Fibroblast of skin of left biceps (primary cell): ENCODE measurements at places on chromosomes 16 and 17.
A peak's percentile ranks its signal among the peaks of the same experiment; 100 is the strongest.

GRCh38 chr17:82212331-82213250, at the start of gene CCDC57:
Gene CCDC57, minus strand, starts transcription at chr17:82212842. Its CDS starts 10,898 bp downstream, at chr17:82201944.
- DNase-seq: no peak

DNA sequence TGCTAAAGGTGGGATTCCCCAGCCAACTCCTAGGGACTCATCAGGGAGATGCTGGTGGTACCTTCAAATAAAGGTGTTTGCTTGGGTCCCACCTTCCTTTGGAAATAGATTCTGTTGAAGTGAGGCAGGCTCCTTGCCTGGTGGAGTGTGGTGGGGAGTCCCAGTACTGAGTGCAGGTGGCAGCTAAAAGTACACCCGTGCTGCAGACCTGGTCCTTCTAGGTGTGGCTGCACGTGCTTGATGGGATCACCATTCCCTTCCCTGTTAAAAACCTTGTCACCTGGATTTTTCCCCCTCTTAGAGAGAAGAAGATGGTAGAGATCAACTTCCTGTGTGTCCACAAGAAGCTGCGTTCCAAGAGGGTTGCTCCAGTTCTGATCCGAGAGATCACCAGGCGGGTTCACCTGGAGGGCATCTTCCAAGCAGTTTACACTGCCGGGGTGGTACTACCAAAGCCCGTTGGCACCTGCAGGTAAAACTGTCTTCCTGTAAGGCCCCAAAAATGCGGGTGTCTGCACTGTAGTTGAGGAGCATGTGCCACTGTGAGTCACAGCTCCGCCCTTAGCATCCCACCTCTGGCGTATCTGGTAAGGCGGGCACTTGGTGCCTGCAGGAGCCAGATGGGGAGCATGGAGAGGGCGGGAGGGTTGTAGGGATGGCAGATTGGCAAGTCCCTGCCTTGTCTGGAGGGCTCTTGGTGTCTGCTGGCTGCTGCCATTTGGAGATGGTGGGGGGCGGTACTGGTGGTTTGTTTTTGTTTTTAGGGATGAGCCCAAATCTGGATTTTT, 34.0 kb downstream of the PLCD3 start:
- DNase-seq: no peak

GRCh38 chr17:42329025-42329976, 41.0 kb downstream of the STAT5A start:
- DNase-seq: no peak

DNA sequence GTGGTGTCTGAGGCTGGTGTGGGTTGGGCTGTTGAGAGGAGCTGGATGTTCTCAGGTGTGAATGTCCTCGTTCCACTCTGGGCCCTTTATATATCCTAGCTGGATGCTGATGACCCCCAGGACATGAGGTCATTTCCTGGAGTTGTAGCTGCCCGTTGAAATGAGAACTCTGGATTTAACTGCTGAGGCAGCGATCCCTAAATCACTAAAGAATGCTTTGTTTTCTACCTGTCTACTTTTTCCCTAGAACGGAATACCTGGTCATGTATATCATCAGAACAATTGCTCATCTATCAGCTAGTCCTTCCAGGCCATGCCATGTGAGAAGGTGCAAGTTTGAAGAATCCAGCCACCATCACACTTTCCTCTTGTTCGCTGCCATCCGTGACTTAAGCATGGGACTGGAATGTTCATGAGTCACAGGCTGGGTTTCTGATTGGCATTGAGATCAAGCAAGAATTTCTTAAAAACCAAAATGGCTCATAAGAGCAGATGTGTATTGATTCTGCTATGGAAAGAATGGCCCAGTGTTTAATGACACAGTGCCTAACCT, at the start of gene KRTAP2-3:
Gene KRTAP2-3, minus strand, starts transcription at position 63 of the 553 bp plus-strand sequence. CDS start 64 bp downstream, outside the sequence.
- DNase-seq: peak; percentile 86

DNA sequence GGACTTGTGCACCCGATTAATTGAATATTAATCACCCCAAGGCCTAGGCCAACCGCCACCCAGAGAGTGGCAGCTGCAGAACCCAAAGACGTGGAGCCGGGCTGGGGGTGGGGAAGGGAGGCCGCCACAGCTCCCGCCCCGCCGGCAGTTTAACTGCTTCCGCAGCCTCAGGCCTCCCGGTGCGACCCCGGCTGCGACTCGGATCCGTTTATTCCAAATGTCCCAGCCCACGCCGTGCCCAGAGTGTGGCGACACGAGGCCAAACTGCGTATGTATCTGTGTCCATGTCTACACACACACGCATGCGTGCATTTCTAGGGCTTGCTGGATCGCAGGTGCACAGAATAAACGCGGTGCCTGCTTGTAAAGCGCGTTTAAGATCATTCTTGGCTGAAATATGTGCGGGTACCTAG, 802 bp upstream of the TOB1 start:
- no peak for DNase-seq

DNA sequence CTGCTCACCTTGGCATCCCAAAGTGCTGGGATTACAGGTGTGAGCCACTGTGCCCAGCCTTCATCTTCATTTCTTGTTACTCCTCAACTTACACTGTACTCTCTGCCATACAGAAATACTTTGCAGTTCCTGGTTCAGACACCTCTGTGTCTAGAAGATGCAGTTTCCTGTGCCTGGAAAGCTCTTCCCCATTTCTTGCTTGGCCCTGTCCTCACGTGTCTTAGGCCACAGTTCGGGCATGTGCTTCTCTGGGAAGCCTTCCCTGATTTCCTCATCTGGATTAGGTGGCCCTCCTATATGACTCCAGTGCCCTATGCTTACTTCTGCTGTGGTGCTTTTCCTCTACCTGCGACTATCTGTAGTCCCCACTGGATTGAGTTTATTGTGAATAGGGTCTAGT, 26.5 kb upstream of the CDR2 start:
- no peak for DNase-seq

- DNase-seq: no peak
Observed at GRCh38 chr16:52544703-52545102, 2.2 kb downstream of the TOX3 start.

- DNase-seq: no peak
Observed at GRCh38 chr16:66207883-66208265, 158.6 kb upstream of the CDH5 start.

DNA sequence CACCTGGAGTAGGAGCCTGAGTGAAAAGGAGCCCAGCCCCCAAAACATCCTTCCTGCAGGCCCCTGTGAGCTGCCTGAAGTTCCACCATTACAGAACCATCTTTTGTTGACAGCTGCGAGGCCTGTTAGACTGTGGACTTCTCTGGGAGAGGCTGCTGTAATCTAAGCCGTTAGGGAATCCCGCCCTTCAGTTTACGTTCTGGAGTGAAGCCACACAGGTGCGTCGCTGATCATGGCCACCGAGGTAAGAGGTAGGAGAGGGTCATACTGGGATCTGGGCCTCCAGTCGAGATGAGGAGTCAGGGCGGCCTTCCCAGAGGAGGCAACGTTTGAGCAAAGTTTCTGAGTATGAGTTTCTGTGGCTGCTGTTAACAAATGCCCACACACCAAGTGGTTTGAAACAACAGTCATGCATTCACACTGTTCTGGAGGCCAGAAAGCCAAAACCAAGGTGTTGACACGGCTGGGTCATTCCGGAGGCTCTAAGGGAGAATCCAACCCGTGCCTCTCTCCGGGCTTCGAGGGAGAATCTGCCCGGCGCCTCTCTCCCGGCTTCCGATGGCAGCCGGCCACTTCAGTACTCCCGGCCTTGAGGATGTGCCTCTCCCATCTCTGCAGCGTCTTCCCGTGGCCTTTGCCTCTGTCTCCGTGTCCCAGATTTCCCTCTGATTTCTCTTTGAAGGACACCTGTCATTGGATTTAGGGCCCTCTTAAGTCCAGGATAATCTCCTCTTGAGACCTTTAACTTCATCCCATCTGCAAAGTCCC, 26.6 kb upstream of the ATP2C2 start:
- DNase-seq: no peak

- peak; percentile 45 for DNase-seq
Observed at GRCh38 chr16:14175086-14175485, 104.0 kb downstream of the MRTFB start.

GRCh38 chr17:66652840-66653507, 181.9 kb upstream of the CACNG5 start:
- no peak for DNase-seq

- peak; percentile 47 for DNase-seq
Observed at GRCh38 chr17:81601525-81602120, 35.3 kb downstream of the NPLOC4 start.

DNA sequence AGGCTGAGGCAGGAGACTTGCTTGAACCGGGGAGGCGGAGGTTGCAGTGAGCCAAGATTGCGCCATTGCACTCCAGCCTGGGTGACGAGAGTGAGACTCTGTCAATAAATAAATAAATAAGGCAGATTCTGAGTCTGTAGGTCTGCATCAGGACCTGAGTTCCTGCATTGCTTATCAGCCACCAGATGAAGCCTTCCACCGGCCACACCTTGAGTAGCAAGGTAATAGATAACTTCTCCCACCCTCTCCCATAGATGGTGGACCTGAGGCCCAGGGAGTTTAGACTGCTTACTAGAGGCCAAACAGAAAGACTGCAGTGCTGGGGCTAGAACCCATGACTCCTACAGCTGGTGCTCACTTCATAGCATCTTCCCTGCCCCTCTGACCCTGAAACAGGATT, 22.1 kb downstream of the ZP2 start:
- no peak for DNase-seq

- no peak for DNase-seq
Observed at GRCh38 chr16:52422307-52422706, 124.6 kb downstream of the TOX3 start.

DNA sequence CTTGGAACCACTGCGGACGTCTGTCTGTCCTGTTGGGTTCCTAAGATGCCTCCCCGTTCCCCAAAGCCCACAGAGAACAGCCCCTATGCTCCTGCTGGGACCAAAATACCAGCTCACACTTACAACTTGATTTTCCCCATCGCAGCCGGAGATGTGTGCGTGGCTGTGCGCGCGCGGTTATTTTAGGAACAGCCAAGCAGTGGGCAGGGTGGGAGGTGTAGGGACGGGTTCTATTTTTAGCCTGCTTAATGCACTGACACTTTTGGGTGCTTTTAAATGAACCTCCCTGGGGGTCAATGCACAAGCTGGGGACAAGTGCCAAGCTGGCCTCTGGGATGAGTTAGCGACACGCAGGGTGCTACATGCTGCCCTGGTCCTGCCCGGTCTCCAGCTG, 74.1 kb downstream of the KLHDC4 start:
- DNase-seq: no peak

- DNase-seq: no peak
Observed at GRCh38 chr16:23557779-23558702, 514 bp downstream of the UBFD1 start.

DNA sequence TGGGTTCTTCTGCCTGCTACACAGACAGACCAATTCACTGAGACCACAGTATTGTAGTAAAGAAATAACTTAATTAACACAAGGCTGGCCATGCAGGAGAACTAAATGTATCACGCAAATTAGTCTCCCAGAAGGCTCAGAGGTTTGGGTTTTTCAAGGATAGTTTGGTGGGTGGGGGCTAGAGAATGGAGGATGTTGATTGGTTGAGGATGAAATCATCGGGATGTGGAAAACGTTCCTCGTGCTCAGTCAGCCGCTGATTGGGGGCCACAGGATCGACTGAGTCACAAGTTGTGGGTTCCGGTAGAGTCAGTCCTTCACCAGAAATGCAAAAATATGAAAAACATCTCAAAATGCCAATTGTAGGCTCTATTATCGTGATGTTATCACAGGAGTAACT, 18.7 kb downstream of the RHOT1 start:
- DNase-seq: no peak

GRCh38 chr17:61168506-61168905, 231.1 kb upstream of the TBX2 start:
- no peak for DNase-seq

DNA sequence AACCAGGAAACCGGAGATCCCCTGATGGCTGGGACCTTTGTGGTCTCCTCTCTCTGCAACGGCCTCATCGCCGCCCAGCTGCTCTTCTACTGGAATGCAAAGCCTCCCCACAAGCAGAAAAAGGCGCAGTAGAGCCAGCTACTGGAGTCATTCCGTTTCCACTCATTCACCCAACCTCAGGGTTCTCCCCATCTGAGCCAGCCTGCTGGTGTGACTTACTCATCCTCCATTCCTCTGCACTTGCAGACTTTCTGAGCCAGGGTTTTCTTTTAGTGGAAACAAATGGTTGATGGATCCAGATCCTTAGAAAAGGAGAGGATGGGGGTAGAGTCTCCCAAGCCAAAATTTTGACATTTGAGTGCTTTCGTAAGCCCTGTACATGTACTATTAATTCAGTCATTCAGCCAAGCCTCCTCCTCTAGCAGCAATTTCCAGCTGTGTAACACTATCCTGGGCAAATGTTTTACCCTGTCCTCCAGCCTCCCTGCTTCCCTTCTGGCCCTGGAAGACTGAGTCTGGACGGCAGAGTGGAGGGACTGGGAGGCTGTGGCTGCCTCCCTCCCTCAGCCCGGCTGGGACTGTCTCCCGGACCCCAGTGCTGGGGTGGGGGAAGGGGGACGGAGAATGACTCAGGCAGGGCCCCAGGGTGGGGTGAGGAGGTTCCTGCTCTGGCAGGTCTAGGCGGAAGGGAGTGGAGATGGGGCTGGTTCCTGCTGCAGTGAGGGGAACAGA, 2.3 kb downstream of the SOX15 start:
- DNase-seq: peak; percentile 87

DNA sequence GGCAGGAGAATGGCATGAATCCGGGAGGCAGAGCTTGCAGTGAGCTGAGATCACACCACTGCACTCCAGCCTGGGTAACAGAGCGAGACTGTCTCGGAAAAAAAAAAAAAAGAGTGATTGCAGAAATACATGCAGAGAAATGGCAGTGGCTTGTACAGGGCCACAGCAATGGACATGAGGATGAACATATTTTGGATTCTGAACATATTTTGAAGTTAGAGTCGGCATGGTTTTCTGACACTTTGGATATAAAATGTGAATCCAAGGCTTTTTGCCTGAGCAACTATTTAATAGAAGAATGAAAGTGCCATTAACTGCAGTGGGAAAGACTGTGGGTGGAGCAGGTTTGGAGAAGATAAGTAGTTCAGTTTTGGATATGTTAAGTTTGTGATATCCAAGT, 35.8 kb downstream of the CPD start:
- no peak for DNase-seq

DNA sequence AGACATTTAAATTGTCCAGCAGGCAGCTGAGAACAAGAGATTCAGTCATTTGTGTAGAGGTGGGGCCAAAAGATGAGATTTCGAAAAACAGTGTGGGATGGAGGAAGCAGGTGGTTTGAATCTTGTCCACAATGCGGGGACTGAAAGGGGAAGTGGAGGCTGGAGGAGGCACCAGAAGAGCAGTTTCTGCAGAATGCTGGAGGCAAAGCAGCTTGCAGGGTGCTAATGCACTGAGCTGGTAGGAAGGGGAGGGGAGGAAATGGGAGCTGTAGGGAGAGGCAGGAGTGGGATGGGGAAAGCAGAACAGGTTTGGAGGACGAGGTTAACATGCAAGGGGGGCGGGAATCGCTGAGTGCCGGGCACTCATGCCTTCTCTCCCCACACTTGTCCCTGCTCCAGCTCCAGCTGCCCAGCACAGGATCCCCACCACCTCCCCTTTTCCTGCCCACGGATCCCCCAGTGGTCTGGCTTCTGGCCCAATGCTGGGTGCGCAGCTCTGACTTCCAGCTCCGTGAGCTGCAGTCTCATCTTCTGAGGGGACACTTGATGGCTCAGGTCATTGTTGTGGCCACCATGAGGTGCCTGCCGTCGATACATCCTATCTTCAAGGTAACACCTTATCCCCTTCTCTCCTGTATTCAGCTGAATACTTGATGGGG, 9.4 kb downstream of the C17orf100 start:
- DNase-seq: no peak

- no peak for DNase-seq
Observed at GRCh38 chr16:65745-66144, 6.7 kb downstream of the RHBDF1 start.
